Stimulated activated CD8-positive, alpha-beta memory T cell treated with anti-CD3 and anti-CD28 coated beads, Interleukin-7, amount 100 ng/mL, for 1 hour (primary cell): ENCODE measurements at places on chromosomes 4 and X.

- DNase-seq, result no peak
These were observed 57.9 kb downstream of the CCKAR start for GRCh38 chr4:26432419-26432818.

GRCh38 chrX:56784666-56785065 is 55.6 kb downstream of the NBDY start:
- DNase-seq, result no peak

GRCh38 chrX:12325171-12325570 is 186.9 kb downstream of the FRMPD4 start:
- DNase-seq, result no peak

DNA sequence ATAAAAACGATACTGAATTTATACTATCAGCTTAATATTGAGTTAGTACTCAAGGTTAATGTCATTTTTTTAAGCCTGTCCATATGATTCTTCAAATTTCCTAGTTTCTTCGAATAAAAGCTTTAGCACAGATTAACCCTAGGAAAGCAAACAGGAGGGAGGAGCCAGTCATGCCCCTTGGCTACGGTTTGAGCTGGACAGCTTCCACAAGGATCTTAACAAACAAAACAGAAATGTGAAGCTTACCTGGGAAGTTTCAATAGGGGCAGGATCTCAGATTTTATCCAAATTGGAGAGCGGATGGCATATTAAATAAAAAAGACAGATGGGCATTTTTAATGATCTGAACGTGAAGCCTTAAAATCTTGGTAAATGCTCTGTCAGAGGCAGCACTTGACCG is 2.3 kb downstream of the NWD2 start:
- DNase-seq, result no peak

DNA sequence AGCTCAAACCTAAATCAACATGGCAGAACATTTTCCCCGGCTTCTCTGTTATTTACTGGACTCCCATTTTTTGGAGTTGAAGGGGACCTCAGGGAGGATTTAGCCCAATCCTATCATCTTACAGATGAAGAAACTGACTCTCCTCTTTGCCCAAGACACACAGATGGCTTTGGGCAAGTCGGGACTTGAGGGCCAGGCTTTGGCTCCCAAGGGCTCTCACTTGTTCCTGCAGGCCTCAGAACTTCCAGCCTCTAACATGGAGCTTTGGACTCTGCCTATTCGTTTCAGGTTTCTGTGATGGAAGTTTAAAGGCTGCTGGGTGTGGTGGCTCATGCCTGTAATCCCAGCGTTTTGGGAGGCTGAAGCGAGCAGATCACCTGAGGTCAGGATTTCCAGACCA is 59.5 kb downstream of the RHOH start:
- DNase-seq, result no peak

- no peak for DNase-seq
These were observed 15.3 kb downstream of the CTAG1B start for GRCh38 chrX:154603438-154604430.

- no peak for DNase-seq
These were observed 21.1 kb upstream of the HMX1 start for GRCh38 chr4:8892556-8893226.

GRCh38 chr4:8582941-8583654 is 2.9 kb downstream of the GPR78 start:
- no peak for DNase-seq
